Astrocyte (in vitro differentiated cells and primary cell): ENCODE measurements at places on chromosomes 16 and 17.
A peak's percentile ranks its signal among the peaks of the same experiment; 100 is the strongest.

DNA sequence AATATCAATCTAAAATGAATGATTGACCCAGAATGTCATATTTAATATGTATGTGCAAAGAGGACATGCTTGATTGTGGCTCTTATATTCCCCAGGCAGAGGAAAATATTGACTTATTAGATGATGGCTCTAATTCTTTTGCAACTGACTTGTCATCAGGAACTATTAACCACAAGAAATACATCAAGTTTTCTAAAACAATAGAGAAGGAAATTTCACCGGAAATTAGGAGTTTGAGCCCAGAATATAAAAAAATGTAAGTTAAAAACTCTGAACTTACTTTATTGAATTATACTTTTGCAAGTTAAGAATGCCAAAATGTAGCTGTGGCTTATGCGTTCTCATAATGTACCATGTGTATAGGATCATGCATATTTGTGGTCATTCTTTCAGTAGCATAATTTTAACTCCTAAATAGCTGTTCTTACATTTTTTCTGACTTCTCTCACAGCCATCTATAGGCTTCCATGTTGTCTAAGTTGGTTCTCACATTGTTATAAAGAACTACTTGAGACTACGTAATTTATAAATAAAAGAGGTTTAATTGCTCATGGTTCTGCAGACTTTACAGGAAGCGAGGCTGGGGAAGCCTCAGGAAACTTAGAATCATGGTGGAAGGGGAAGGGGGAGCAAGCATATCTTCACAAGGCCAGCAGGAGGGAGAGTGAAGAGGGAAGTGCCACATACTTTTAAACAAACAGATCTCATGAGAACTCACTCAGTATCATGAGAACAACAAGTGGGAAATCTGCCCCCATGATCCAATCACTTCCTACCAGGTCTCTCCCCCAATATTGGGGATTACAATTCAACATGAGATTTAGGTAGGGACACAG is 11.6 kb downstream of the EFCAB13 start:
- DNase-seq: no peak

DNA sequence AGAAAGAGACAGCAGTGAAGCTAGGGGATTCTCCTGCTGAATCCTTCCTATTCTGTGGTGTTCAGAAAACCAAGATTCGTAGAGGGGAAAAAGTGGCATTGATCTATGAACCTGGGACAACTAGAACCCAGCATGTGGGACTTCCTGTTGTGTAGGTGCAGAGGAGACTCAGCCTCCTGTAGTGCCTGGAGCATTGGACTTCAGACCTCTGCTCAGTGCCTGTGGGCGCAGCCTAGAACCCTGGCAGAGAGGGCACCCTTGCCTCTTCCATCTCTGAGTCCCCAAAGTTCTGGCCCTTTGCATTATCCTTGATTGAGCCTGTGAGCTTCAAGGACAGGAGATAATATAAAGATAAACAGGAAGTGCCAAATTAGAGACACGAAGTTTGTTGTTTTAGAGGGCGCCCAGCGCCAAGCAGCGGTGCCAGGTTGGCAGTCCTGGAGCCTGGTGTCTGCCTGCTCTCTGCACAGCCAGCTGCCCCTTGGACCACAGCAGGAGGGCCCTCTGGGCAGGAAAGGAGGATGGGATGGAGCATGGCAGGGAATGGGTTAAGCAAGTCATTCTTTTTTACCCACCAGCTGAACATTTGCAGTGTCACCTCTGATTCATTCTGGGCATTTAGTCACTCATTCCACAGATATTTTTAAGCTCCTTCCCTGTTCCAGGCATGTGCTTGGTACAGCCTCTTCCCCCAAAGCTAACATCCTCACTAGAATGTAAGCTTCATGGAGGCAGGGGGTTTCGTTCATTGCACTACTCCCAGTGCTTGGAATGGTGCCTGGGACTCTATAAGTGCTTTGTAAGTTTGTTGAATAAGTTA is 11.9 kb upstream of the SP6 start:
- DNase-seq: peak; percentile 82

GRCh38 chr17:3966720-3967363 is 2.6 kb upstream of the ATP2A3 start:
- no peak for DNase-seq

GRCh38 chr16:5065813-5066212 is at the start of gene C16orf89:
Gene C16orf89, minus strand, starts transcription at chr16:5065956. Its CDS starts 48 bp downstream, at chr16:5065908.
- DNase-seq: no peak

DNA sequence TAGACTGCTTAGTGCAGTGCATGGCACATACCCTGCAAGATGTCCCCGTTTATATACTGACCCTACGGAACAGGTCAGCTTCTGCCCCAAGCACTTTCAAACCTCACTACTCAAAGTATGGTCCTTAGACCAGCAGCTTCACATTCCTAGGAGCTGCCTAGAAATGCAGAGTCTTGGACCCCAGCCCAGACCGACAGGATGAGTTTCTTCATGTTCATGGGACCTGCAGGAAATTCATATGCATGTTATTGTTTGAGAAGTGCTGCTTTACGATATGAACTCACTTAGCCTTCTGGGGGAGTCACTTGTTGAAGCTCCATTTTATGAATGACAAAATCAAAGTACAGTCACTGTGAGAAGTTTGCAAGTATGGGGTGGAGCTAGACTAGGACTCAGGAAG is 82.6 kb downstream of the DYNLRB2 start:
- peak; percentile 51 for DNase-seq

DNA sequence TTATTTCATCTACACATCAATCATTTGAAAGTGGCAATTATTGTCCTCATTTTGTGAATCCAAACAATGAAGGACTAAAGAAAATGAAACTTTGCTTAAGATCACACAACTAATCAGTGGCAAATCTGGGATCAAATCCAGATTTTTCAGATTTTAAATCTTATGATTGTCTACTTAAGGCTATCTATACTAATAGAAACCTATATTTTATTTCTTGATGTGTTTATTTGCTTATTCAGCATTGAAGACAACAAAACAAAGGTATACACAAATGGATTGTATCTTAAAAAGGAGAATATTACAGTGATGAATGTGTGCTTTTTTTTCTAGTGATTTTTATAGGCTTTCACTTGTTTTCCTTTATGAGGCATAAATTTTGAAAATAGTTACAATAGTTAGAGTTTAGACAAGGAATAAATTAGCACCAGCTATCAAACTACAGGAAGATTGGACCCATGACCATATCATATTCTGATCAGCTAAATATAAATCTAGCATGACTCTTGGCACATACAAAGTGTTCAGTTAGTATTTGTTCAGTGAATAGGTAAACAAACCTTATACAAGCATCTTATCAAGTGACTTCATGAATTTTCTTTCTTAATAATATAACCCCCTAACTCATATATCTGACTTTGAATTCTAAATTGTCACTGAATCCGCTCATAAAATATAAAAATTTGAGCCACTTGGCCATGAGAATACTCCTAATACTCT is 20.5 kb downstream of the VMP1 start:
- no peak for DNase-seq

GRCh38 chr17:19303367-19303776 is 59.2 kb downstream of the B9D1 start:
- DNase-seq: no peak

- DNase-seq: no peak
Observed at GRCh38 chr17:59641799-59642484, 22.2 kb downstream of the CLTC start.

- no peak for DNase-seq
Observed at GRCh38 chr16:13864689-13865088, 55.3 kb upstream of the ERCC4 start.

DNA sequence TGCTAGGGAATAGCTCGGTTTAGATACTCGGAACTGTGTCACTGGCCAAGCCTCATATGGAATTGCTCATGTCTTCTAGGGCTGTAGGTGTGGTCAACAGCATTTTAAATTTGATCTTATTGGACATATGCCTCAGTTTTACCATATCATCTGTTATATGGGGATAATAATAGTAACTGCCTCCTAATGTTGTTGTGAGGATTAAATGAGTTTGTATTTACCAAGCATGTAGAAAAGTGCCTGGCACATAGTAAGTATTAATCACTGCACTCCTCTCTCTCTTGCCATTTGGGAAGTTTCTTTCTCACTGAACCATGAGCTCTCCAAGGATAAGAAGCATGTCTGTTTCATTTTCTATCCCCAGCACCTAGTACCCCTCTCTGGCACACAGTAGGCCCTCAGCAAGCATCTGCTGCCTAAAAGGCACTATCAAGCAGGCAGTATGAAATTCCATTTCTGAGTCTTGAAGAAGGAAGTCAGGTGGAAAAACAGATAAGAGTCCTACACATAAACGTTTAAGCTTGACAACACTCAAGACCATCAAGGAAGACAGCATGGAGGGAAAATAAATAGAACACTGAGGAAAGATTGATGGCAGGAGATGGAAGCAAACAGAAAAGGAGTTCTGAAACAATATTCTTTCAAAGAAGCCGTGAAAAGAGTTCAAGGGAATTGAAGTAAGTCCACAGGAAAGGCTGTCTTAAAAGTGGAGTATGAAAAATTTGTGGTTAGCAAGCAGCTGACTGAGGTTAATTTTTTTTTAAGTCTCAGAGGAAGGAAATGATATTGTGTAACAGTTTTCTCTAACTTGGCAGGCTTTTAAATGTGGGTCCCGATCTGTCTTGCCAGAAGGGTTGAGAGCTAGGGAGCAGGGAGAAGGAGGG is 2.2 kb upstream of the ATP6V0A1 start:
- peak; percentile 90 for DNase-seq

DNA sequence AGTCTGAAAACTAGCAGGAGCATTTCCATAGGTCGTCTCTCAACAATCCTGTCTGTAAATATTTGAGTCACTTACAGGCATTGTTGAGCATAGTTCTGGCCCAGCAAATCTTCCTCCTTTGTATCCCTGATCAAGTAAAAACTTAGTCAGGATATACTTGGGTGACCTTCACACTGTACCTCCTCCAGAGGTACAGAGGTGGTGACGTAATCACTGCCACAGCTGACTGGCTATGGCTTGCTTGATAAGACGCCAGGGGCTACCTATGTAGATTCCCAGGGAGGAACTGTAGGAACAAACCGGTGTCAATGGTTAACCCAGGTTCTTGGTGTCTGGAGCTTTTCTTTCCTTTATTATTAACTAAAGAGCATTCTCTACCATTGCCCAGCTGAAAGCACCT is at the start of gene KCNJ16:
TSS of gene KCNJ16 (plus strand) at position 270 of the 400 bp plus-strand sequence. CDS start 56,863 bp downstream, outside the sequence.
- no peak for DNase-seq

DNA sequence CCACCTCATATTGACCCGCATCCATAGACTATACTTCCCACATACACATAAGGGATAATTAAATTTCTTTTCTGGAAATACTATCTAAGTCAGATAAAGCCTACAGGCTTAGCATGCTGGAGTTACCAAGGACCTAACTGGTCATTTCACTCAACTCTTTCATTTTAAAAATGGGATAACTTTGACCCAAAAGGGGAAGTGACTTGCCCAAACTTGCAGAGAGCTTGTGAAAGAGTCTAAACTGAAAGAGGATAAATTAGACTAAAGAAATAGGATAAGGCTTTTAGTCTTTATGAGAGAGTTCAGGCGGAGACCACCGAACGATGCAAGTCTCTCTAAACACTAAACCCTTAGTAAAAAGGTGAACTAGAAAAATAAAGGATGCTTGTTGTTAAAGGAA is 3.9 kb upstream of the KRT33A start:
- DNase-seq: no peak

GRCh38 chr16:3401719-3402397 is 843 bp downstream of the ZNF174 start:
- peak; percentile 20 for DNase-seq

GRCh38 chr16:80518436-80518835 is 22.4 kb upstream of the DYNLRB2 start:
- no peak for DNase-seq

DNA sequence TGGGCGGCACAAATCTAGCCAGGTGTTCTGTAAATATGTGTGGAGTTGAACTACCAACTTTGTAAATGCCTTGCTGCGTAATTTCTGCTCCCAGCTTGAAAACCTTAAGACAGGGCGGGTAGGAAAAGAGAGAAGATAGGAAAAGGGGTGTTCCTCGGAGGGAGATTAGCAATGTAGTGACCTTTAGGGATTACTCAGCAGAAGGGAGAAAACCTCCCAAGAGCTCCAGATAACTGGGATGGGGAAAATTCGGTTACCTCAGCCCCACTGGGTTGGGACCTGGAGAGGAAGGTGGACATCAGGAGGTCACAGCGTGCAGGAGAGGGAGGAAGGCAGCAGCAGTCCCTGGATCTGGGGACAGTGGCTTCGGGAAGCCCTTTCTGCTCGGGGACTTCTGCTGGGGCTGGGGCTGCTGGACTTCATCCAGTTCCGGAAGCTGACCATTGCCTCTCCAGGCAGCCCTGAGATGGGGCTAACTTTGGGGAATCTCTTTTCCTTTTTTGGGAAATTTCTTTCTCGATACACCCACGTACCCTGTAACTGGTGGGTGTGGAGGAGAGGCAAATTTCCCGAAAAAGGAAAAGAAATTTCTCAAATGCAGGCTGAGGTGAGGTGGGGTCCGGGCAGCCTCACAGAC is 39.2 kb downstream of the MPRIP start:
- no peak for DNase-seq

DNA sequence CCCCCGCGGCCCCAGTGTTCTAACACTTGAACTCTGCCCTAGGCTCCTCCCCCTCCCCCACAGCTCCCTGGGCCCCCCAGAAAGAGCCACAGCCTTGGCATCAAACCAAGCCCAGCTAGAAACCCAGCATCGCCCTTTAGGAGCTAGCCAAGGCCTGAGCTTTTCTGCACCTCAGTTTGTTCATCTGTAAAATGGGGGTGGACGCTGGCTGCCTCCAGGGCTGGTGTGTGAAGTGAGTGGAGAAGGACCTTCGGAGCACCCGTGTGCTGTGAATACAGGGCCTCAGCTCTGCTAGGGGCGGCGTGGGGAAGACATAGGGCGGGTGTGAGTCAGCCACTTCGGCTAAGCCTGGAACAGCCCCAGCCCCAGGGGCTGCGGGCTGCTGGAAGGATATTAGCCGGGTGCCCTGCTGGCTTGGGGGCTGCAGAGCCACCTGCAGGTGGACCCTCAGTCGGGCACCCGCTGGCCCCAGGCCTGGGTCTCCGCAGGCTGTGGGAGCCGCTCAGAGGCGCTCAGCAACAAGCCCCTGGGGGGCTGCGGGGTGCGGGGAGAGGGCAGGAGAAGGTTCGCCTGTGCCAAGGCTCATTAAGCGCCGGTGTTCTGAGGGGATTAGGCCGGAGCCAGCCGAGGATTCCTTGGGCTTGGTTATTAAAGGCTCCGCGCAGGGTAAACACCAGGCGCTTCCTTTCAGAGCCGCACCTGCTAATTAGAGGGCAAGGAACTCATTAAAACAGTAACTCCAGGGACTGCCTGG is 217.0 kb upstream of the CIBAR2 start:
- DNase-seq: peak; percentile 56

GRCh38 chr17:2050300-2051060 is 4.4 kb upstream of the HIC1 start:
- DNase-seq: no peak

GRCh38 chr17:50206604-50207293 is 5.3 kb upstream of the COL1A1 start:
- peak; percentile 55 for DNase-seq

GRCh38 chr16:89845417-89845816 is 17.1 kb downstream of the SPIRE2 start:
- no peak for DNase-seq

- peak; percentile 10 for DNase-seq
Observed at GRCh38 chr16:12628536-12628935, 175.2 kb downstream of the CPPED1 start.
